GM23248 (cell line): ENCODE measurements at places on chromosomes 3 and 15. TPM values are rescaled to one million over a fixed set of nuclear protein-coding genes. Genes with fewer than 3 reads are reported as not detected.

The KY gene
- 0.51 and 0.76 TPM in 2 replicates for total RNA-seq

The NEK11 gene
- total RNA-seq = 15.9 and 18.5 TPM in 2 replicates

DNA sequence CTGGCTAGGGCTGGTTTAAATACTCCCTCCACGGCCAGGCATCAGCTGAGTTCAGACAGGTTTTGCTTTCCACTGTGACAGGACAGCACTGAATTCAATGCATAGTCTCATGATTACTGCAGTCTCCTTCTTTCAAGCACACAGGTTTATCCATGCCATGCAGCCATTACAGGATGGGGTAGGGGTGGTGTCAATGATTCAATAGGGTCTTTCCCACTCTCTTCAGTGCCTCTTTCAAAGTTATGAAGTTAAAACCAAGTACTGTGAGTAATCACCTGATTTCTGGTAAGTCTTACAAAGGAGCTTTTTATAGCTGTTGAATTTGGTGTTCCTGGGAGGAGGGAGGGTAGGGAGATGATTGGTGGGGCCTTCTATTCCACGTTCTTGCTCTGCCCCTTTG lies 47.2 kb downstream of the TMEM212 start:
- H3K4me1 ChIP-seq = no peaks in the 10 kb centered on the region
- H3K27ac ChIP-seq = no peak overlapping the region
- no peaks in the 10 kb centered on the region for H3K27me3 ChIP-seq

DNA sequence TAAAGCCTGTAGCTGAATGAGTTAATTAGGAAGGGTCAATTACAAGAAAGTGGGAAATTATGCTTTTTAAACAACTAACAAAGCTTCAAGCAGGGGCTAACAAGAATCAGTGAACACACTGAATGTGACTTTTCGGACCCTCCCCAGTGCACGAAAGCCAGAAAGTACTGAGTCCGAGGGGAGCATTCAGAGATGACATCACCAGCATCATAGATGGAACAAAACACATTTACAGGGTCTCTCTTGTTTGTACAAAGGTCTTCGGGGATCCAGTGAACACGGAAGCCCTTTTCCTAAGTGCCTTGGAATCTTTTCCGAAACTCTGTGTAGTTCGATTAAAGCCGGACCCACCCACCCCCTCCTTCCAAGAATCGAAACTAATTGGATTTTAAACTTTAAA lies 829 bp downstream of the DCP1A start:
- peak overlapping the region; percentile 98 for H3K4me3 ChIP-seq
- peaks cover 14% of the 10 kb centered on the region; the same call in 1 of the 2 replicates for H3K36me3 ChIP-seq

- no peak overlapping the region for H3K4me3 ChIP-seq
- no peaks in the 10 kb centered on the region for H3K27me3 ChIP-seq
- DNase-seq = peak; percentile 36
- no peaks in the 10 kb centered on the region for H3K36me3 ChIP-seq
- no peak overlapping the region for H3K27ac ChIP-seq
These were observed 2.7 kb upstream of the APPL1 start for GRCh38 chr3:57224856-57225255.
